ENCODE measurements at places on chromosomes 4 and X.

DNA sequence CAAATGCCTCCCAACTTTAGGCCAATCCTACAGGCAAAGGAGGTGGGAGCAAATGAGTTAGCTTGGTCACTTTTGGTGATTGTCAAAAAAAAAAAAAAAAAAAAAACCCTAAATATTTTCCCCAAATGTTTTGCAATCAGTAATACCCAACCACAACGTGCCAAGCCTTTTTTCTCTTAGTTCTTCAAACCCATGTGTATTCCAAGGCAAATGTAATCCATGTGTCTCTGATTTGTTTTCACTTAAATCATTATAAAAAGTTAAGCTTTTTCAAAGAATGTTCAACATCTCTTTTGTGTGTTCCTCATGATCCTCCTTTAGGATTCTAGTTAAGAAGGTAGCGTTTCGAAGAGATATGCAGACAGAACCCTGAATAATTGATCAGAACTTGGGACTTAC, 328.4 kb downstream of the PAPSS1 start:
- DNase-seq = no peak

DNA sequence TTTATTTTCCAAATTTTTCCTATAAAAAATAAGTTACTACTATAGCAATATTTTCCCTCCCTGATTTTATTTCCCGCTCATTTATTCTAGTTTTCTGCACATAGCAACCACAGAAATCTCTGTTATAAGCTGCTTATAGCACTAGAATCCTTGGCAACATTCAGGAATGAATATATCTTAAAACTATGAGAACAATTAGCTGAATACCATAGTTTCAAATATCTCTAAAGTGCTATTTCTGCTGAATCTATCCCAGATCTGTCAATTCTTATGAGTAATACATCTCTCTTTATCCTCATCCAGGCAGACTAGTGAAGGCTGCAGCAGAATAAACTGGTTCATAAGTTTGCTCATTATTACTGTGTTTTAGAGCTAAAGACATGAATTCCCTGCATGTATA, 622.9 kb upstream of the DIPK2B start:
- DNase-seq = no peak

DNA sequence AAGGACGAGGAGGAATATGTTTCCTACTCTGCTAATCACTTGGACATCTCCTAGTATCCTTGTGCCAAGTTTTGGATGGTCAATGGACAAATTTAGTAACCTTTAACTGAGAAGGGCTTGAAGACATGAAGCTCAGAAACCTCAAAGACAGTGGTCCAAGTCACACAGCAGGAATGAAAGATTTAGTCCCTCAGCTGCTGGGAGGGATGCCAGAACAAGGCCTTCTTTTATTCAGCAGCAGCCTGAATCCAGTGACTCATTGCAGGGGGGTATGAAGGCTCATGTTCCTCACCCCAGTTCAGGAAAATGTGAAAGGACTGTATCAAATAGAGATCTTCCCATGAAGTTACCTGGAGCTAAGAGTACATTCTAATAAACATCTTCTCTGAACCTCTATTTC, 214.9 kb upstream of the UGT8 start:
- no peak for DNase-seq

DNA sequence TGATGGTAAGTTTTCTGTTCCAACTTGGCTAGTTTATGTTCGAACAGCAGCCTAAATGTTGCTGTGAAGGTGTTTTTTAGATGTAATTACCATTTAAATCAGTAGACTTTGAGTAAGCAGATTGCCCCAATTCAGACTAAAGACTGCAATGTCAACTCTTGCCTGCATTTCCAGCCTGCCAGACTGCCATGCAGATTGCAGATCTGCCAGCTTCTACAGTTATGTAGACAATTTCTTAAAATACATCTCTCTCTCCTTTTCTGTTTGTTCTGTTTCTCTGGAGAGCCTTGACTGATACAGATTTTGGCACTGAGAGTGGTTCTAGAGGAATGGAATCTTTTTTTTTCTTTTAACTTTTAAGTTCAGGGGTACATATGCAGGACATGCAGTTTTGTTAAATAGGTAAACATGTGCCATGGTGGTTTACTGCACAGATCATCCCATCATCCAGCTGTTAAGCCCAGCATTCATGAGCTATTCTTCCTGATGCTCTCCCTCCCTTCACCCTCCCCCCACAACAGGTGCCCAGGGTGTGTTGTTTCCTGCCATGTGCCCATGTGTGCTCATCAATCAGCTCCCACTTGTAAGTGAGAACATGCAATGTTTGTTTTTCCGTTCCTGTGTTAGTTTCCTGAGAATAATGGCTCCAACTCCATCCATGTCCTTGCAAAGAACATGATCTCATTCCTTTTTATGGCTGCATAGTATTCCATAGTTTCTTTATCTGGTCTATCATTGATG, 227.8 kb downstream of the CPE start:
- DNase-seq = no peak

- no peak for DNase-seq
Observed at GRCh38 chr4:38775326-38775725, 7.5 kb downstream of the TLR10 start.

DNA sequence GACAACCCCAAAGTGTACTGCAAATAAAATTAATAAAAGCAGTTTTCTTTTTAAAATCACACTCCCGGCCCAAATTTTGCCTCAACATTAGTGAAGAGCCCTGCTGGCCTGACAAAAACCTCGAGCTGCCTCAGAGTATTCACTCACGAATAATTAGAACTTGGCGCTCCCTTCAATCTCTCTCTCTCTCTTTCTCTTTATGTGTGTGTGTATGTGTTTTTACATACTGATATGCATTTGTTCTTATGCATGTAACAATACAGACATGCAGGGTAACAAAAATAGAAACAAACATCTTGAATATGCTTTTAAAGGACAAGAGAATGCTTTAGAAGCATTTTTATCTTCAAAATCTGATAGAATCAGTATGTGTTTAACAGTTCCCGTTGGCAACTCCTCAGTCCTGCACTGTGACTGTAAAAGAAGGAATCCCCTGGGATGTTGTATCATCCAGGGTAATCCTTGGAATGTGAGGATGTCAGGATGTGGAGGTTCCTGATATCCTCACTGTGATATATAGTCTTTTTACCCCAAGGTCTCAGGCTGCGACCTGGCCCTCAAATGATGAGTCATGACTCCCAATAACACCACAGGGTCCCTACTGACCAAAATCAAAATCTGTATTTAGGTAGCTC, 53.0 kb downstream of the PTCHD1 start:
- DNase-seq = no peak

DNA sequence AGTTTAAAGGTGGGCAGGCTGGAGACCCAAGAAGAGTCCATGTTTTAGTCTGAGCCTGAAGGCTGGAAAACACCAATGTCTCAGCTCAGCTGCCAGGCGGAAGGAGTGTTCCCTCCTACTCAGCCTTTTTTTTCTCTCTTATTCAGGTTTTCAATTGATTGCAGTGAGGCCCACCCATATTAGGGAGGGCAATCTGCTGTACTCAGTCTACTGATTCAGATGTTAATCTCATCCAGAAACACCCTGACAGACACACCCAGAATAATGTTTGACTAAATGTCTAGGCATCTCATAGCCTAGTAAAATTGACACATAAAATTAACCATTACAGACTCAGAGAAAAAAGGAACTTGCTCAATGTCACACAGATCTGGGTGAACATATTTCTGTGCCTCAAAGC, 347.1 kb downstream of the GBA3 start:
- DNase-seq = no peak

GRCh38 chr4:146495269-146495668, 26.5 kb downstream of the SLC10A7 start:
- DNase-seq = no peak

Measured in retina (tissue), 1 donor.